Astrocyte (in vitro differentiated cells and primary cell): ENCODE measurements at places on chromosomes 1 and 21.

DNA sequence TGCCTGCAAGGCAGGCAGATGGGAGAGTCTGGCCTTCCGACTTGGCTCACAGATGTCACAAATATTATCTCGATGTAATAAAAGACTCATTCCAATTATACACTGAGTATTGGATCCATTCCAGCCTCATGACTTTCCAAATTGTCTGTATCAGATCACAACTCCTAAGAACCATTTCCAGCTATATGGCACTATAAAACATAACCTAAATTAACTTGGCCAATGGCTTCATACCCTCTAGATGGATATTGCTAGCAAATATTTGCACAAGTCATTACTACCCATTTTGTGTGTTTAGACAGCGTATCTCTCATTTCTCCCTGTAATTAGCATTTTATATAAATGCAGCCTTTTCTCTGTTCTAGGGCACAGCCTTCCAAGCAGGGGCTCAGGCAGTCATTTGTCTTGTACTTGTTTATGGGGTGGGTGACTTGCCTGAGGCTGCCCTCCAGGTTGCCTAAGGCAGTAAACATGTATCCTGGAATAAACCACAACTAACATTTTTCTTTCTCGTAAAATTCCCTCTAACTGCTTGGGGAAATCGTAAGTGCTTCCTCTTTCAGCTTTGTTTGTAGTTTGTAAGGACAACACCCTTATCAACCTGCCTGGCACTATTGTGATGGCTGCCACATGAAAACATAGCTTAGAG, 70.6 kb upstream of the KCNJ6 start:
- no peak for DNase-seq

DNA sequence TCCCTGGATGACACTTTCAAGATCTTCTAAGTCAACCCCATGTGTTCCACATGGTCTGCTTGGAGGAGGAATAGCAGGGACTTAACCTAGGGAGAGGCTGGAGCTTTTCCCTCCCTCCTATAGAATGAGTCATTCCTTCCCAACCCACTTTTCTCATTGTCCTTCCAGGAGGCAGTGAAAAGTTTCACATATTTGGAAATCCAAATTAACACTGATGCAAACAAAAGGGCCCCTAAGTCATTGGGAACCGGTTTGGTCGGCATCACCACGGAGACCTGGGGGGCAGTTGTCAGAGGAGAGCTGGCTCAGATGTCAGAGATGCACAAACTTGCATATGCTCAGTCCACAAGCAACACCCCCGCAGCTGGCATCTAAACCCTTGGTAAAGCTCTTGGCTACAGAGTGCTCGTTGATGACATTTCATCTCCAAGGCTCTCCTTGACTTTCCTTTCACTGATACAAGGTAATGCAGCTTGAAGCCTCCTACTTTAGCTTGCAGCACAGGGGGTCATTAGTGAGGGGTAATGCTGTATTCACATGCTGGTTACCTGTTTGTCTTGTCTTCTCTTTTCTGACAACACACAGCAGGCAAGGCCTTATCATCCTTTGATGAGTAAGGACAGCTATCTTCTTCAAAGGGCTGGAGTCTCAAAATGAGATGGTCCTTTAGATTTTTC, 12.3 kb upstream of the LRRC8D start:
- DNase-seq, result peak; percentile 59

- no peak for DNase-seq
These were observed 33.0 kb downstream of the LAMC2 start for GRCh38 chr1:183218971-183219615.

DNA sequence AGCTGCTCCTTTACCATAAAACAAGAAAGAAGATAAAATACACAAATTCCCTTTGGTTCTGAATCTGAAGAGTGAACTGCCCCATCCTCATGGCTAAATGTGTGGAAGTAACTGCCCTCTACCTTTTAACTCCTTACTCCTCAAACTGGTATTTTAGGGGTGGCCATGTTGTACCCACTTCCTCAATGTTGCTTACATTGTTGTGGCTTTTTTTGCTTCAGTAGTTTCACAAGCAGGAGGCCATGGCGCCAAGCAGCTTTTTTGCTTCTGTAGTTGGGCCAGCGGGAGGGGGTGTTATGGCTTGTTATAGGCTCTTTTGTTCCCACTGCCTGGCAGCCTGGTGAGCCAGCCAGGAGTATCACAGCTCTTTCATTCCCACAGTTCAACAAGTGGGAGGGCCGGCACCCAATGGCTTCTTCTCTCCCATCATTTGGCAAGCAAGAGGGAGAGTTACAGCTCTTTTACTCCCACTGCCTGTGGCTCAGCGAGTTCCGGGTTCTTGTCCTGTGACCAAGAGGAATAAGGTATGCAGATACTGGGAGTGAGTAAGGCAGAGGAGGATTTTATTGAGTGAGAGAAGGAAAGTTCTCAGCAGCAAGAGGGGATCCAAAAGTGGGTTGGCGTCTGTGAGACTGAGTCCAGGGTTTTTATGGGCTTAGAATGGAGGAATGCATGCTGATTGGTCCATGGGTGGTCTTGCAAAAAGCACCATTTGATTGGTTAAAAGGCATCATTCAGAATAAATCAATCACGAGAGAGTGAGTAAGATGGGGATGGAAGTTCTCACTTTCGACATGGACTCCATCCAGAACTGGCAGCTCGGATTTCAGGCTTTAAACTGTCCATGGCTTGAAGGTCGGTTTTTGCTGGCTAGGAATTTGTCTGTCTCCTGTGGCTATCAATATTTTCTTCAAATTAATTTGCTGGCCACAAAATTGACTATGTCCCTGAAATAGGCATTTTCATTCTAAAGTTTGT, 429.6 kb downstream of the HLX start:
- no peak for DNase-seq

DNA sequence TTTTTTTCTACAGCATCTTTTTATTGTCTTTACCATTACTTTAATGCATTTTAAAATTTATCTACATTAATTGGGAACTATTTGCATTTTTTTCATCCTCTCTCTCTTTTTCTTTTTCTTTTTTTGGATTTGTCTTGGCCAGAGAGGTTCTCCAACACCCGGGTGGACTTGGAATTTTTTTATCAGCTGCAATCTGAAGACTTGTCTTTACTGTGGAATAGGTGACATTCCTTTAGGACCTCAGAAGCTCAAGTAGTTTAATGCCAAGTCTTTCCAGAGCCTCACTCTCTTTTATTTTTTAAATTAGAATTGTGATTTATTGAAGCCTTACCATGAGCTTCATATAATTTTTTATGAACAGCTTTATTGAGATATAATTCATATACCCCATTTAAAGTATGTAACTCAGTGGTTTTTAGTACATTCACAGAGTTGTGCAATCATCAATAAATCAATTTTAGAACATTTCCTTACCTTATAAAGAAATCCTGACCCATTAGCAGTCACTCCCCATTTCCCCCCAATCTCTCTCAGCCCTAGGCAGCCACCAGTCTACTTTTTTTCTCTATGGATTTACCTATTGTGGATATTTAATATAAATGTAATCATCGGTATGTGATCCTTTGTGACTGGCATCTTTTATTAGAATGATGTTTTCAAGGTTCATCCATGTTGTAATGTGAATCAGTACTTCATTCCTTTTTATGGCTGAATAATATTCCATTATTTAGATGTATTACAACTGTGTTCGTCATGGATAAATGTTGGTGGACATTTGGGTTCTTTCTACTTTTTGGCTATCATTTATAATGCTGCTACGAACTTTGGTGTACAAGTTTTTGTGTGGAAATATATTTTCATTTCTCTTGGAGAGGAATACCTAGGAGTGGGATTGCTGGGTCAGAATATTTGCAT, 6.2 kb downstream of the TUFT1 start:
- no peak for DNase-seq

GRCh38 chr21:44958471-44959191, 18.8 kb downstream of the SLX9 start:
- peak; percentile 49 for DNase-seq

- DNase-seq, result no peak
These were observed 32.9 kb downstream of the C21orf91 start for GRCh38 chr21:17786071-17786850.

GRCh38 chr1:15371610-15372545, 37.8 kb upstream of the EFHD2 start:
- no peak for DNase-seq

DNA sequence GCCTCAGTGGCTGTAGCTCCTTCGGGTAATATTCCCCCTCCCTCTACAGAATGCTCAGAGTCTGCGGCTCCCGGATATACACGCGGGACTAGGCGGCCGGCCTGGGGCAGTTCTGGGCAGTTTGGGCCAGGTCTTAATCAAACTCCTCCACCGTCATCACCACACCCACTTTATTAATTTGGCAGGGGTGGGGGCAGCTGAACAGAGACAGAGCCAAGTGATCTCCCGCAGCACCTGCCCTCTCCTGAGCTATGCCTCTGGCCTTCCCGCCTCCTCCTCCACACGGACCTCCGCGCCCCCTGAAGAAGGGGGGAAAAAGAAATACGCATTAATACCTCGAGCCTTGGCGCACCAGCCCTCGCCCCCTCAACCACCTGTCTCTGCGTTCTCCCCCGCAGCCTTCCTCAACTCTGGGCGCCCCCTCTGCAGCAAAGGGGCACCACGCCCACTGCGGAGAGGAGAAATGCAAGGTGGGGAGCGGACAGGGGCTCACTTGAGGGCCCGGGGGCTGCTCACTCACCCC, 42.6 kb downstream of the CD34 start:
- DNase-seq, result no peak

- no peak for DNase-seq
These were observed 35.4 kb downstream of the GPR3 start for GRCh38 chr1:27427816-27428315.
